ENCODE measurements at places on chromosomes 16 and 17.

- no peak for DNase-seq
Observed at GRCh38 chr17:47641202-47641601, 8.5 kb upstream of the KPNB1 start.

DNA sequence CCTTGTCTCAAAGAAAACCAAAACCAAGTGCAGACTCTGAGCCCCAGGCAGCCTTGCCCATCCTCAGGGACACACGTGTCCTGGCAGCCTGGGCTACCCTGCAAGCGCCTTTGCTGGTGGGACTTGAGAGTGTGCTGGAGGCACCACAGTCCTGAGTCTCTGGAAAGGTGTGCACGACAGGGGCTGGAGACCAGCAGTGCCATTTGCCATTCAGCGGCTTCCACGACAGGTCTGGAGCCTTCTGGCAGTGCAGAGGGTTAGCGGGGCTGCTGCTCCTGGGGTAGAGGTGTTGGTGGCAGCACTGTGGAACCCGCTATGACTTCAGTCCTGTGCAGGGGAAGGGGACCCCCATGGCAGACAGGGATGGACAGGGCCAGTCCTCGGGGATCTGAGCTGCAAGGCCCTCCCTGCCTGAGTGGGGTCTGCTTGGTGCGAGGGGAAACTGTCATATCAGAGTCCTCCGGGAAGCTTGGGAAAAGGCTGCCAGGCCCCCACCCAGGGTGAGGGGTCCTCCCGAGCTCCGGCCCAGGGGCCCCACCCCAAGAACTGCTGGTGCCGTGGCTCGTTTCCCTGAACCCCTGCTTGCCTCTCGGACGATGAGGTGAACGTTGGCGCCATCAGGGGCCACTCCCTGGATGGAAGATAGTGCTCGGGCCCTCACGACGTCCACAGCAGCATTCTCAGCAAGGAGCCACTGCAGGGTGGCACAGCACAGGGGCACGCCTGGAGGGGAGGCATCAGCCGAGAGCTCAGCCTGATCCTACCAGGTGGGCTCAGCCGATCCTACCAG lies 6.8 kb downstream of the FAAP100 start:
- DNase-seq, result no peak

GRCh38 chr16:67736858-67737257 lies 17.7 kb upstream of the GFOD2 start:
- no peak for DNase-seq

DNA sequence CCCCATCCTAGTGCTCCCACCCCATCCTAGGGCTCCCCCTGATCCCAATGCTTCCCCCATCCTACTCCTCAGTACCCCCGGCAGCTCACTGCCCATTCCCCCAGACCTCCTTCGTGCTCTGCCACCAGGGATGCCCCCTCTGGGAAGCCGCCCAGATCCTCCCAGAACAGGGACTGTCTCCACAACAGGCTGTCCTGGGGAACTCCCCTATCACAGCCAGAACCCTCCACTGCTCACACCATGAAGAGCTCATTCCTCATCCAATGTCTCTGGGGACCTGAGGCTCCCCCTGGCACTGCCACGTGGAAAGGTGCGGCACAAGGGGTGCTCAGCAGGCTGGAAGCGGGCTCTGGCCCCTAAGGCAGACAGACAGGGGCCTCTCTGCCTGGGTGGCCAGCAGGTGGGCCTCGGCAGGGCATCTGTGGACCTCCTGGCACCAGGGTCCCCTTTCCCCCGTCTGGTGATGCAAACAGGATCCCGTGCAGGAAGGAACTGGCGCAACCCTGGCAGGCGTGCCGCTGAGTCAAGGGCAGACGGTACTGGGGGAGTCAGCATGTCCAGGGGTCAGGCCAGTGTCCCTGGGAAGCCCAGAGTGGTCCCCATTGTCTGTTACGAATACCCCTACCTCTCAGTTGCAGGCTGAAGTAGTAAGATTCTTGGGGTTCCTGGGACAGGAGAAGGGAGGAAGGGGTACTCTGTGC lies 14.8 kb upstream of the PVALEF start:
- DNase-seq, result no peak

GRCh38 chr17:78667091-78667490 lies 89.9 kb upstream of the DNAH17 start:
- DNase-seq, result no peak
